Esophagus muscularis mucosa (tissue), 4 donors: ENCODE measurements at places on chromosomes 1 and 21. TPM values are rescaled to one million over a fixed set of nuclear protein-coding genes. Genes with fewer than 3 reads are reported as not detected.

DNA sequence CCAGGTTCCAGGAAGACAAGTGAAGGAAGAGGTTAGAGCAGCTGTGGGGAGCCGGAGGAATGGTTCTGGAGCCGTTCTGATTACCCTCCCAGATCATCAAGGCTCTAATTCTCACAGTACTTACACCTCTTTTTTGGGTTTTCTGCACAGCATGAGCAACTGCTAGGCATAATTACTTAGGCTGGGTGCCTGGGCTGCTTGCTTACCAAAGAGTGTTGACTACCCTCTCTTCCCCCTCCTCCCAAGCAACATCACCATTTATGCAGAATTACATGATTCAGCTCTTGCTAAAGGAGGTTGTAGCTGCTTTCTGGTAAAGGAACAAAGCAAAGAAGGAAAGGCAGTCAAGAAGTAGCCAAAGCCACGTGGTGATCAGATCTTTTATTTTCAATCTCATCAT, 397.2 kb downstream of the KCNH1 start:
- H3K27ac ChIP-seq: no peak overlapping the region
- H3K4me3 ChIP-seq: no peak overlapping the region
- no peaks in the 10 kb centered on the region for H3K36me3 ChIP-seq
- DNase-seq: no peak
- H3K4me1 ChIP-seq: no peaks in the 10 kb centered on the region

GRCh38 chr1:96076589-96076988, 645.0 kb upstream of the PTBP2 start:
- no peaks in the 10 kb centered on the region for H3K36me3 ChIP-seq
- H3K27ac ChIP-seq: no peak overlapping the region
- H3K27me3 ChIP-seq: no peaks in the 10 kb centered on the region
- H3K4me1 ChIP-seq: peaks cover 12% of the 10 kb centered on the region
- H3K4me3 ChIP-seq: no peak overlapping the region

DNA sequence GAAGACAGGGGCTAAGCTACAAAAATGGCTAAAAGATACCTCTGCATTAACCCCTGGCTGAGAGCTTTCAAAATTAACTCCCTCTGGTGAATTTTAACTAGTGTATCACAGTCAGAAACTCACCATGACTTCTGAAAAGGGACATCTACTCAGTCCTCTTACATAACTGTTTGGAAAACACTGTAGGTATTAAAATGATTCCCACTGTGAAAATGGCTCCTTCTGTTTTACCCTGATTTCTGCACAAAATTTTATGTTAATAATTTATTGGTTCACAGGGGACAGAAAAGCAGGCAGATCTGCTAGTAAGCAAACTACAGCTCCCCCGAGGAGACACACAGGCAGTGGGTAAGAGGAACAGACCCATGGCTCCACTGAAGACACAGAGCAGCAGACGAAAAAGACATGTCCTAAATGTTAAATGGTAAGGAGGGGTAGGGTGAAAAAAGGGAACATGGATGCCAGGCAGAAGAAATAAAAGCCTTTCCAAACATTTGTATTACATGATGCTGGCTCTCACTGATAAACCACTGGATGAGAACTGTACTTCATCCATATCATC, 111.7 kb downstream of the SLC45A1 start:
- no peaks in the 10 kb centered on the region for H3K27me3 ChIP-seq
- no peak overlapping the region for H3K27ac ChIP-seq
- no peak for DNase-seq
- H3K4me1 ChIP-seq: peaks cover 66% of the 10 kb centered on the region
- no peaks in the 10 kb centered on the region for H3K36me3 ChIP-seq

DNA sequence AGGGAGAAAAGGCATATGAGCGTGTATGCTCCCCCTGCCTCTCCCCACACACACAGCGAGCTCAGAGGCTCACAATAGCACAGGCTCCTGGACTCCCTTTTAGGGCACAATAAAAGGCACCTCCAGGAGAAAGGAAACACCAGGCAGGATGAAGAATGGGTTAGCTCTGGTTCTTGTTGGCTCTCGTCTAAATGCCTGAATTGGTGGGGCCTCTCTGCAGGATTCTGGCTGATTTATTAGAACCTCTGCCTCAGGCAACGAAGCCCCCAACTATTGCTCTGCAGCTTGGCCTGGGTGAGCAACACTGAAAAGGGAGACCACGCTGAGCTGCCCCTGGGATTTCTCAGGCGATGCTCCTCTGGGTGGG, 590.9 kb upstream of the PLXNA2 start:
- no peaks in the 10 kb centered on the region for H3K27me3 ChIP-seq
- DNase-seq: peak; percentile 77
- no peaks in the 10 kb centered on the region for H3K4me1 ChIP-seq

DNA sequence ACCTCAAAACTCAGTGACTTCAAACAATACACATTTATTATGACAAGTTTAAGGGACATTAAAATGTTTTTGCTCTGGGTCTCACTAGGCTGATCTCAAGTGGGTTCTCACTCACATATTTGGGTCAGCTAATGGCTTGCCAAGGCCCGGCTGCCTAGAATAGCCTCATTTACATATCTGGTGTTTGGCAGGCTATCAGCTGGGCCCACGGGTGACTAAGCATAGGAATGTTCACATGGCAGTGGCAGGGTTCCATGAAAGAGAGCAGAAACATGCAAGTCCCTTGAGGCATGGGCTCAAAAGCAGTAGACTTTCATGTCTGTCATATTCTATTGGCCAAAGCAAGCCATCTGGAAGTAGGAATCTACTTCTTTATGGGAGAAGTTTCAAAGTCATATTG, 492.6 kb downstream of the KCNT2 start:
- no peak for DNase-seq
- no peaks in the 10 kb centered on the region for H3K36me3 ChIP-seq
- H3K4me1 ChIP-seq: peaks cover 2% of the 10 kb centered on the region
- no peak overlapping the region for H3K4me3 ChIP-seq

The RCSD1 gene
- total RNA-seq: 16.8 TPM

The CELA3A gene
- not detected for total RNA-seq

The AHCTF1 gene
- 40.4 TPM for total RNA-seq
